ENCODE measurements at places on chromosomes 11 and 22. TPM values are rescaled to one million over a fixed set of nuclear protein-coding genes. Genes with fewer than 3 reads are reported as not detected.

KCTD14 gene
- total RNA-seq: not detected

DNA sequence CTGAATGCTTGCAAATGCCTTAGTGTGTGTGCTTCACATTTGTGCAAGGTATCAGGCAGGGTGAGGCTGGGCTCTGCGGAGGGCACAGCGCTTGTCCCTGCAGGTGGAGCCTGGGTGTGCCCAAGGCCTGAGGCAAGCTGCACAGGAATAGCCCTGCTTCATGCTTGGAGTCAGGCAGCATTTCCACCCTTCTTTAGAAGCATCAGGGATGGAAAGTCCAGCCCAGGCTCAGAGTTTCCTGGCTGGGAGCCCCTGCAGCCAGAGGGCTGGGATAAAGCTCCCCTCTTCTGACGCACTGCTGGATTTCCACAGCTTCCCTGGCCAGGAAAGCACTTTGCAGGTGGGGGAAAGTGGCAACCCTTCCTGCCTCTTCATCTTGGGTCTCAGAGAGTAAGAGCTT, 63.4 kb downstream of the GALNT18 start:
- no peak overlapping the region for H3K27ac ChIP-seq
- no peak for DNase-seq
- H3K4me1 ChIP-seq: no peaks in the 10 kb centered on the region
- no peaks in the 10 kb centered on the region for H3K27me3 ChIP-seq

GRCh38 chr22:24164940-24165339, 16.3 kb upstream of the SUSD2 start:
- H3K36me3 ChIP-seq: peaks cover 10% of the 10 kb centered on the region
- no peak for DNase-seq
- H3K27me3 ChIP-seq: no peaks in the 10 kb centered on the region
- H3K27ac ChIP-seq: no peak overlapping the region

DNA sequence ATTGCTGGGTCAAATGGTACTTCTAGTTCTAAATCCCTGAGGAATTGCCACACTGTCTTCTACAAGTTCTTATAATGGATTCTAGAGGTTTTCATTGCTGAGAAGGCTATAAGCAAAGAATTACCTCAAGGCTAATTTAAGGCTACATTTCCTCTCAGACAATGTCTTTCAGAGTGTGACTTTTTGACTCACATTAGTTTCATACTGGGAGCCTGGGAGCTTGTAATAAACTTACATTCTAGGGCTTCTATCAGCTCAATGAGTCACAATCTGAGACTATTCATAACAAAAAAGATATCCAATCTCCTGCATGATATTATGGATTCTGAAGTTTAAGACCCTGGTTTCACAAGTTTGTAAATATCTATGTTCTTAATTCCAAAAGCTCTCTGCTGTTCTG, 408.7 kb downstream of the LRRC4C start:
- DNase-seq: no peak
- no peaks in the 10 kb centered on the region for H3K36me3 ChIP-seq

GRCh38 chr22:32338757-32339156, 18.9 kb upstream of the RFPL3 start:
- peaks cover 7% of the 10 kb centered on the region for H3K4me1 ChIP-seq
- H3K27ac ChIP-seq: no peak overlapping the region
- no peak for DNase-seq
- H3K36me3 ChIP-seq: no peaks in the 10 kb centered on the region

DNA sequence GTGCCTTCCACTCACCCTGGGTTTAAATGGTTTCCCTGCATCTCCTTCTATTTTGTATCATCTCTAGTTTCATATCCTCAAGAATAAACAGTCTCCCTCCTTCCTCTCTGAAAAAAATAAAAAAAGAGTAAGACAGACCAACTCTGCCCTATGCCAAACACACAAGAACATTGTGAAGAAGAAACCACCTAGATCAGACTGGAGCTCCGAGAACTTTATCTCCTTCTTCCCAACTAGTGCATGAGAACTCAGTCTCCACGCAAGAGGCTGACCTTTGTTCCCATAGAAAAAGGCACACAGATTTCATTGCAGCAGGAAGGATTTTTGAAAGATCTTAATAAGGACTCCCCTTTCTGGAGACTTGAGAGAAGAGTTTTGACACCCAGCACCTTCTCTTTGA, 8.7 kb upstream of the PEX26 start:
- H3K27ac ChIP-seq: no peak overlapping the region
- H3K27me3 ChIP-seq: peaks cover 20% of the 10 kb centered on the region
- DNase-seq: no peak
- H3K4me1 ChIP-seq: no peaks in the 10 kb centered on the region
- H3K36me3 ChIP-seq: no peaks in the 10 kb centered on the region

TMEM86A gene
- 0.34 TPM for total RNA-seq

OR8G1 gene
- not detected for total RNA-seq

GRCh38 chr11:102464859-102465500, 12.4 kb upstream of the TMEM123 start:
- no peaks in the 10 kb centered on the region for H3K27me3 ChIP-seq
- DNase-seq: no peak
- no peak overlapping the region for H3K4me3 ChIP-seq
- H3K4me1 ChIP-seq: peaks cover 71% of the 10 kb centered on the region
- no peaks in the 10 kb centered on the region for H3K36me3 ChIP-seq

- no peak overlapping the region for H3K27ac ChIP-seq
- no peak for DNase-seq
- H3K36me3 ChIP-seq: no peaks in the 10 kb centered on the region
Observed at GRCh38 chr11:61545341-61545740, 35.5 kb downstream of the SYT7 start.

DNA sequence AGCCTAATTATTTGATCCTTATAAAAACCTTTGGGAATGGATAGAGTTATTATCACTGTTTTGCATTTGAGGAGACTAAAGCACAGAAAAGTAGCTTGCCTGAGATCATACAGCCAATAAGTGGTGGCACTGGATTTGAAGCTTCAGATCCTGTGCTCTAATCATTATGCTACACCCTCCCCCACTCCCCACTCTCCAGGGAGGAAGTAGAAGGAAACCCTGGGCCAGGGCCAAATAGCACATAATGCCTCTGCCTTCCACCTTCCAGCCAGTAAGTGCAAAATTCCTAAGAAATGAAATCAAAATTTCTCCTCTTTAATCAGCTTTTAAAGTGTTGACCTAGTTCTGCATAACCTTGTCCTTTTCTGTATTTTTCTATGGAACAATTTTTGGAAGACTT, 61.6 kb downstream of the SIK2 start:
- peaks cover 4% of the 10 kb centered on the region for H3K36me3 ChIP-seq
- H3K27ac ChIP-seq: no peak overlapping the region
- H3K4me3 ChIP-seq: no peak overlapping the region
- no peaks in the 10 kb centered on the region for H3K27me3 ChIP-seq
- peaks cover 4% of the 10 kb centered on the region for H3K4me1 ChIP-seq

DNA sequence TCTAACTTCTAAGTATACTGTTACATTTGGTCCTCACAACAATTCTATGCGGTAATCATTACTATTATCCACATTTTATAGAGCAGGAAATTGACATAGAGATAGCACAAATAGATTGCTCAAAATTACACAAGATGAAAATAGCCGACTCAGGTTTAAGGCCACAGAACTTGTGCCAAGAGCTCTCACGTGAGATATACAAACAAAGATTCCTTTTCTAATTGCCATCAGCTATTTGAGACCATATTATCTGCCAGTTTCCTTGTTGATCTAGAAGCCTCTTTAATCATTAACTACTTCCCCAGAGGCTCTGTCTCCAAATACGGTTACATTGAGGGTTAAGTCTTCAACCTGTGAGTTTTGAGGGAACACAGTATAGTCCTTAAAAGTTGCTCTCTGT, 61.0 kb upstream of the GLYATL1B start:
- no peaks in the 10 kb centered on the region for H3K36me3 ChIP-seq
- DNase-seq: no peak
- H3K27me3 ChIP-seq: no peaks in the 10 kb centered on the region
- H3K4me1 ChIP-seq: no peaks in the 10 kb centered on the region
- H3K27ac ChIP-seq: no peak overlapping the region
- no peak overlapping the region for H3K4me3 ChIP-seq
